Lung (tissue), 17 donors: ENCODE measurements at places on chromosomes 4 and X. TPM values are rescaled to one million over a fixed set of nuclear protein-coding genes. Genes with fewer than 3 reads are reported as not detected.

CSN1S1 gene
- not detected for total RNA-seq

CT45A10 gene
- total RNA-seq: not detected

XG gene
- 0.71 TPM for total RNA-seq

RRH gene
- total RNA-seq: not detected

GRCh38 chr4:48635980-48636379, 144.1 kb downstream of the FRYL start:
- H3K4me3 ChIP-seq: no peak overlapping the region
- no peaks in the 10 kb centered on the region for H3K36me3 ChIP-seq

GRCh38 chr4:26791346-26791745, 69.3 kb upstream of the STIM2 start:
- peaks cover 11% of the 10 kb centered on the region for H3K4me1 ChIP-seq
- no peaks in the 10 kb centered on the region for H3K36me3 ChIP-seq
- H3K27ac ChIP-seq: no peak overlapping the region
- no peaks in the 10 kb centered on the region for H3K27me3 ChIP-seq
- DNase-seq: no peak

DNA sequence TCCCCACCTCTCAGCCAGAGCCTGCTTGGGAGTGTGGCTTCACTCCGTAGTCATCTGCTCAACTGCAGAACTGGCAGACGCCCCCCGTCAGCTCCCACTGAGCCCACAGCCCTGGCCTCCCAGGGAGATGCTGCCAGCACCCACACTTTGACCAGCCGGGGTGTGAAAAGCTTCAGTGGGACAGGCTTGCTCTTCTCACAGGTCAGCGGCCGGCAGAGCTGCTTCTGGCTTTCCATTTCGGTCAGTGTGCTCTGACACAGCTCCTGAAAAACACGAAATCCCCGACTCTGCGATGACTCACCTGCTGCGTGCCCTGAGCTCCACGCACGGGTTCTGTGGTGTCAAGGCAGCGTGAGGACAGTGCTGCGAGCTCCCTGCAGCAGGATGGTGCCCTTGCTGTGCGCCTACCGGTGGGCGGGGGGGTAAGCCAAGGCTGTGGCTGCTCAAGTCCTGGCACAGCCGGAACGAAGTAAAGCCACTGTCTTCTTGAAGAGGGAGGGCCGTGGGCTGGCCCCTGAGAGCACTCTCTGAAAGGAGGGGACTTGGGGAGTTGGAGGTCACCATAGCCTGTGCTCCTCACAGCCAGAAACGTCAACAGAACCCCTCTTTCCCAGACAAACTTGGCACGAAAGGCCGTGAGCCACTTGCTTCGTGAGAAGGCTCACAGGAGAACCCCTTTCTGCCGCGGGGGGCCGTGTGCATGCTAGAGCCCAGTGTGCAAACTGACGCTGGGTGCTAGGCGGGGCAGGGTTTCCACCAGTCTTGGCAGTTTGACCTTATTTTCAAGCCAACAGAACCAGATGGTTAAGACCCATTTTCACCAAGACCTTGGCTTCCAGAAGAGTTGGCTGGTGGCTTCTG, 23.6 kb downstream of the NOP14 start:
- peaks cover 14% of the 10 kb centered on the region for H3K4me1 ChIP-seq
- H3K4me3 ChIP-seq: no peak overlapping the region
- no peak for DNase-seq
- H3K27me3 ChIP-seq: no peaks in the 10 kb centered on the region
- peaks cover 32% of the 10 kb centered on the region for H3K36me3 ChIP-seq

DNA sequence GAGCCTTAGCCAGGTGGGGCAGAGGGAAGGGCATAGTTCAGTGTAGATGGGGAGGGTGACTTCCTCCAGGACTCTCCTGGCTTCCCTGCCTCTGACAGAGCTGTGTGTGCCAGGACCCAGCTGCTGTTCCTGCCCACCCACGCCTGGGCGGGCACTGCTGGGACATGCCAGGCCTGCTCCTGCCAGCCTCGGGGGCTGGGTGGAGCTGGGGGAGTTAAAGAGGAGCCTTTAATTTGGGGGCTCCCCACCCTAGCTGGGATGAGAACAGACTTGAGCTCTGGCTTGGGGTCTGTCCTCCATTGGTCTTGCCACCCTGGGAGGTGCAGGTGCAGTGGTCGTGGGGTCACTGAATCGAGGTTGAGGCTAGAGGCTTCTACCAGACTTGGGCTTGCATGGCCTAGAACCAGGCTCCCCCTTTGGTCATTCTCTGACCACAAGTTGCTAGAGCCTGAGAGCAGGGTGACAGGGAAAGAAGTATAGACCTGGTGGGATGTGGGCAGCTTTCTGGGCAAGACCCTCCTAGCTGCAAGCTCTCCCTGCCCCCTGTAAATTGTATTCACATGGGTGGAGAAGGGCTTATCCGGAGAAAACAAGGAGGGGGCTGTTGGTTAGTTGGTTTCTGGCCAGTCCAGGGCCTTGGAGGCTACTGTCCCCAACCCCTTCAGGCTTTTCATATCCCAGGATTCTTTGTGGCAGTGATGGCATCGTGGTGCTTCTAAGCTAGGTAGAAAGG, 5.7 kb downstream of the EFNB1 start:
- H3K27me3 ChIP-seq: no peaks in the 10 kb centered on the region
- H3K4me1 ChIP-seq: peaks cover 3% of the 10 kb centered on the region
- no peak overlapping the region for H3K27ac ChIP-seq
- peaks cover 3% of the 10 kb centered on the region for H3K36me3 ChIP-seq

- H3K36me3 ChIP-seq: no peaks in the 10 kb centered on the region
- H3K27ac ChIP-seq: no peak overlapping the region
- no peaks in the 10 kb centered on the region for H3K27me3 ChIP-seq
- DNase-seq: peak; percentile 62
Measured at GRCh38 chrX:13013363-13014110, 30.9 kb downstream of the FAM9C start.

- H3K4me1 ChIP-seq: no peaks in the 10 kb centered on the region
- H3K4me3 ChIP-seq: no peak overlapping the region
- DNase-seq: no peak
- peaks cover 13% of the 10 kb centered on the region for H3K36me3 ChIP-seq
- H3K27me3 ChIP-seq: no peaks in the 10 kb centered on the region
- H3K27ac ChIP-seq: no peak overlapping the region
Measured at GRCh38 chr4:163525982-163526381, 31.5 kb downstream of the TMA16 start.

DNA sequence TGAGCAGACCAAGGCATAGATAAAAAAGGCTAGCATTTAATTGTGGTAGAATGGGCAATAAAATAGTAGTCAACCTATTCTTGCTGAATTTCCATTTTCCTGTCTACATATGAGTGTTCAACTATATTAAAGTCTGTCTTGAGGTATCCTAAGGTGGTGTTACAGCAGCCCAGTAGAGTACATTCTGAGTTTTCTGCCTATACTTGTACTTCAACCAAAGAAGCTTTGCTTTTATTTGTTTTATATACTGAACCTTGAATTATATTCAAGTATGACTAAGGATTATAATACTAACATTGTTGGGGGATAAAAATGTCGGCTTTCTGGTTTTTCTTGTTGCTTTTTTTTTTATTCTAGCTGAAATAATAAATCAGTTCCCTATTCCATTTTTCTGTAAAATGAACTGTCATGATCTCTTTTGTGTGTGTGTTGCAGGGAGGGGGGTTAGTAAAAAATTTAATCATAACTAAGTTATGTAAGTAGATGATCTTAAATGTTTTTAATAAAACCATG, 106.7 kb downstream of the PDLIM5 start:
- H3K4me1 ChIP-seq: no peaks in the 10 kb centered on the region
- no peak for DNase-seq
- no peaks in the 10 kb centered on the region for H3K36me3 ChIP-seq
- no peak overlapping the region for H3K4me3 ChIP-seq

GRCh38 chr4:100872811-100873210, 355.0 kb upstream of the EMCN start:
- H3K4me3 ChIP-seq: no peak overlapping the region
- H3K27me3 ChIP-seq: no peaks in the 10 kb centered on the region
- no peak overlapping the region for H3K27ac ChIP-seq
- H3K4me1 ChIP-seq: no peaks in the 10 kb centered on the region
- H3K36me3 ChIP-seq: no peaks in the 10 kb centered on the region

DNA sequence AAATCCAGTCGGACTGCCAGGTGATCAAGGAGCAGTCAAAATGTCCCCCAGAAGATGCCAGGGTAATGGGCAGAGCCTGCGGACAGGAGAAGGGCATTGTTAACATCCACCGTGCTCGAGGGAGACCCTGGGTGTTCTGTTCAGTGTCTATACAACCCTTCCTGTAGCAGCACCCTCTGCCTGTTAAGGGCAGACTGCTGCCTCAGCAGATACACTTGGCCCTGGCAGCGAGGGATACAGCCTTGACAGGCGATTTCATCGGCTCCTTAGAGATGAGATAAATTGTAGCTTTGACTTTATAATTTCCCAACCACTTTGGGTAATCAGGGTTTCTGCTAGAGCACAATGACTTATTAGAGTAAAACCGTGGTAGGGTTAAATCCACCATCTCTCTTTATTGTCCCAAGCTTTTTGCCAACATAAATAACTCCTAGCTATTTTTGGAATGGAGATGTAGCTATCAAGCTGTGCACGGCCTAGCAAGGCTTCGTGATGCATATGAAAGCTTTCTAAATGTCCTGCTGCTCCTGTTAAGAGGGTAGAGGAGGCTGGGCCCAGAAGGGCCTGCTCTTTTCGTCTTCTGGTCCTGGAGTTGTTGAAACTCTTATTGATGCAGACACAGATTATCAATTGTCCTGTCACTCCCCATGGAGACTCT, 195.9 kb downstream of the CPEB2 start:
- no peaks in the 10 kb centered on the region for H3K36me3 ChIP-seq
- peak; percentile 9 for DNase-seq
- no peak overlapping the region for H3K27ac ChIP-seq
- H3K27me3 ChIP-seq: no peaks in the 10 kb centered on the region
- H3K4me1 ChIP-seq: no peaks in the 10 kb centered on the region
- H3K4me3 ChIP-seq: no peak overlapping the region

GRCh38 chr4:2254665-2255500, 7.0 kb downstream of the MXD4 start:
- no peak overlapping the region for H3K4me3 ChIP-seq
- peaks cover 14% of the 10 kb centered on the region for H3K4me1 ChIP-seq
- peaks cover 63% of the 10 kb centered on the region for H3K36me3 ChIP-seq
- no peak for DNase-seq
- H3K27me3 ChIP-seq: no peaks in the 10 kb centered on the region

- H3K27ac ChIP-seq: no peak overlapping the region
- H3K27me3 ChIP-seq: no peaks in the 10 kb centered on the region
- DNase-seq: no peak
- no peak overlapping the region for H3K4me3 ChIP-seq
Measured at GRCh38 chr4:145076469-145076855, 21.5 kb downstream of the ANAPC10 start.

GRCh38 chrX:95945528-95945927, 739.1 kb upstream of the DIAPH2 start:
- H3K4me1 ChIP-seq: no peaks in the 10 kb centered on the region
- no peak for DNase-seq
- H3K36me3 ChIP-seq: no peaks in the 10 kb centered on the region
- H3K27me3 ChIP-seq: peaks cover 13% of the 10 kb centered on the region
- H3K4me3 ChIP-seq: no peak overlapping the region

- DNase-seq: peak; percentile 67
- H3K36me3 ChIP-seq: no peaks in the 10 kb centered on the region
- H3K27me3 ChIP-seq: no peaks in the 10 kb centered on the region
Measured at GRCh38 chr4:164779811-164780216, 25.9 kb downstream of the SMIM31 start.
